Smooth muscle cell of trachea (primary cell): ENCODE measurements at places on chromosomes 1 and 21. TPM values are rescaled to one million over a fixed set of nuclear protein-coding genes. Genes with fewer than 3 reads are reported as not detected.

The HSPA6 gene
- 4.7 and 6.5 TPM in 2 replicates for total RNA-seq

The CFHR2 gene
- not detected in 2 replicates for total RNA-seq

The IQGAP3 gene
- 3.8 and 50.3 TPM in 2 replicates for total RNA-seq

The CCDC24 gene
- 3.6 and 3.8 TPM in 2 replicates for total RNA-seq

The MTARC2 gene
- total RNA-seq = 6.1 and 14.2 TPM in 2 replicates

The KPNA6 gene
- total RNA-seq = 39.9 and 47.5 TPM in 2 replicates

The CLSTN1 gene
- 100 and 120 TPM in 2 replicates for total RNA-seq

The LRRC8B gene
- total RNA-seq = 0.58 and 0.66 TPM in 2 replicates
